ENCODE measurements at places on chromosomes 1 and 21. TPM values are rescaled to one million over a fixed set of nuclear protein-coding genes. Genes with fewer than 3 reads are reported as not detected.

- DNase-seq = peak; percentile 29
Measured at GRCh38 chr1:15246960-15247614, at the start of gene FHAD1. Gene FHAD1 (plus strand): TSS chr1:15247223. CDS start chr1:15251785, 4,562 bp downstream.

DNA sequence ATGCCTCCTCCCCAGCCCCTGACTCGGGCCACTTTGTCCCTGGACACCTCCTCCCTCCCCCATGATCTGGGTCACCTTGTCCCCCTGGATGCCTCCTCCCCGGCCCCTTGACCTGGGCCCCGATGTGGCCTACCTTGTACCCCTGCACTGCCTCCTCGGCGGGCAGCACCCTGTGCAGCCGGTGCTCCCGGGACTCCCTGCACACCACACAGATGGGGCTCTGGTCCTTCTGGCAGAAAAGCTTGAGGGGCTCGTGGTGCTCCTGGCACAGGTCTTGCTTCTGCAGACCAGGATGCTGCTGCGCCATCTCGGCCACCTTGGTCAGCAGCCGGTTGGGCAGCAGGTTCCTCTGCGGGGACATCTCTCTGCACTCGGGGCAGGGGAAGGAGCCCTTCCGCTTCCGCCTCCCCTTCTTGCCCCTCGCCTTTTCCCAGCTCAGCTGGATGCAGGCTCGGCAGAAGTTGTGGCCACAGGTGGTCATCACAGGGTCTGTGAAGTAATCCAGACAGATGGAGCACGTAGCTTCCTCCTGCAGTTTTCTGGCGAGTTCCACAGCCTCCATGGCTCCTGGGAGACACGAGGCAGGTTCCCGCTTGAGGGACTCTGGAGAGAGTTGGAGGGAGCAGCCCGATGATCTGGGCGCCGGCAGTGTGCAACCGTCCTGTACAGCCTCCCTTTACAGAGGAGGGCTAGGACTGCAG is 2.0 kb downstream of the TRIM17 start:
- DNase-seq = no peak

GRCh38 chr21:23003951-23004350 is 2005.7 kb downstream of the NCAM2 start:
- no peak for DNase-seq

DNA sequence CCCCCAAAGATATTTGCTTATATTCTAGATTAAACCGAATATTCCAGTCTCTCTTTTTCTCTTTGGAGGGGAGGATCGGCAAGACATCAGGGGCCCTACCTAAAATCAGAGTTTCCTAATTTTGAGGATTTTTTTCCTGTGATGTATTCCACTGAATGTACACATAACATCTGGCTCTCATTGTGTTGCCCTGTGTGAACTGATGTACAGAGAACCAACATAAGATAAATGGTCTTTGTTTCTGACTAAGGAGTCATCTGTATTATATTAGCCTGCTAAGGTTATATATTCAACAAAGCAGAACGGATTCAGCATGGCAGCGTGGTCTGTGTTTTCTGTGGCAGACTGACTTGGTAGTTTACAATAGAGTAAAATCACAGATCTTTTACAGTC is 114.8 kb upstream of the NCAM2 start:
- no peak for DNase-seq

DNA sequence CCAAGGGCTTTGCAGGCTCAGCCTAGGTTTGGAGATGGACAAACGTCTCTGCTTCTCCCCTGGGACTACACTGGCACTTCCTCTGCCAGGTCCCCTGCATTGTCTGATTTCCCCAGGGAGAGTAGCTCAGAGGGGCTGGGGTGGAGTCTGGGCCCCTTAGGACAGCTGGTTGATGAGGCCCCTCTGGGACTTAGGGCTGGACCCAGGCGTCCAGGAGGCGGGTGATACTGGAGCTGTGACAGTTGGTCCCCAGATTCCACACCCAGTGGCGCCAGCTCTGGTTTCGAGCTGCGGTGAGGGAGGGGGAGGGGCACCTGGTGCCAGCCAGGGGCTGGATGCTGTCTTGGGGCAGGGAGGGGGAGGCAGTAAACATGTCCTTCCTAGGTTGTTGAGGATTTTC is 7.4 kb upstream of the MEX3A start:
- DNase-seq = no peak

- peak; percentile 50 for DNase-seq
Measured at GRCh38 chr1:153422450-153423068, 6.2 kb downstream of the S100A7A start.

DNA sequence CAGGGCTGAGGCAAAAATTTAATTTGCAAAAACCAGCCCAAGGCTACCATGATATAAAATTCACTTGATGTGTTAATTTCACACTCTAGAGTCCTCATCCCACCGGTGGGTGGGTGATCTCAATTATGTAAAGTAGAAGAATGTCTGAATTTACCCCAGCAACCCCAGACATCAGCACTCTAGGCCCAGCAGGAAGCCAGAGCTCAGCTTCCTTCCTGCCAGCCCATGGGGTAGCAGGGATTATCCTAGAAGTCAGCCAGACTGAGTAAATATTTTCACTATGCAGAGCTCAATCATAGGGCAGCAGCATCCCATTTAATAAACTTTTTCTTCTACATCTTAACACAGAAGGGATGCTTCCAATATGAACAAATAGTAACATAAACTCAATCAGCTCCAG is 71.0 kb downstream of the SIPA1L2 start:
- no peak for DNase-seq

SH3D21 gene
- total RNA-seq = 2.6 TPM

GRCh38 chr1:172914501-172915144 is 136.1 kb downstream of the TNFSF18 start:
- DNase-seq = peak; percentile 43
